ENCODE measurements at places on chromosomes 12 and 14. TPM values are rescaled to one million over a fixed set of nuclear protein-coding genes. Genes with fewer than 3 reads are reported as not detected.

Gene CIROP
- total RNA-seq: 0.10 TPM

- no peak for DNase-seq
Measured at GRCh38 chr12:22282283-22282682, 52.2 kb downstream of the ST8SIA1 start.

Gene GCH1
- total RNA-seq: 3.6 TPM

DNA sequence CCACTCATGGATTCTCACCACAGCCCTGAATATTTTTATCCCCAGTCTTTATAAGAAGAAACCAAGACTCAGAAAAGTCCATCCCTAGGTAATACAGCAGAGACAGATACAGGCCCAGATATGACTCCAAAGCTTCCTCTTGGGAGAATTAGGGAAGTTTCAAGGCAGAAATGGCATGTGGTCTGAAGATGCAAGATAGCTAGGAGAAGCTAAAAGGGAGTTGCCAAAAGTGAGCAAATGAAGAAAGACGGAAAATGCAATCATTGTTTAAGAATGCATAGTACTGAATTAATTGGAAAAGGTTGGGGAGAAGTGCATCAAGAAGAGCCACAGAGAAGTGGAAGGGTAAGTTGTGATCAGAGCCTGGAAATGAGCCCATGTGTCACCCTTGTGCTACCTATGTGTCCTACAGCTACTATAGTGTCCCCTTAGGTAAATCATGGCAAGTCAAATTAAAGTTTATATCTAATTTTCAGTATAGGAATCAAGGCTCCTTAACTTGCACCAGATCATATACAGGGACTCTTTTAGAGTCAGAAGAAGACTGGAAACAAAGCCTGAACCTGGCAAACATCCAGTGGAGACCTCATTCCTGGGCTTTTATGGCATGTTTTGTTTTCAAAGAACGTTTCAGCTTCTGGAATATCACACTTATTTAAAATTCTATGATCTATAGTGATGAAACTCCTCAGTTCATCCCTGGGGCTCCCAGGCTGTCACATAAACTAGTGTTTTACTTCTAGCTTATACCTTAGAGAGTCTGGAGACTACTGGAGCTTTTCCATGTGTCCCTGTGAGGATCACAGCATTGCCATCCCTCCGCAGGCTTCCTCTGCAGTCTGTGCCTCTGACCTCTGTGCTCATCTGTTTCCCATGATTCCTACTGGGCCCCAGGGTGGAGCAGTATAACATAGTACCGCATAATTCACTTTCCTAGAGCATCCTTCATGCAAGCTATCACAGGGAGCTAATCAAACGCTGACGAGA lies 189.0 kb upstream of the CDKN3 start:
- no peak for DNase-seq

Gene TMEM132D
- total RNA-seq: 13.4 TPM

Gene PWP1
- total RNA-seq: 49.2 TPM

Gene BCL2L2
- total RNA-seq: 27.7 TPM

- no peak for DNase-seq
Measured at GRCh38 chr14:55799508-55800095, 219.6 kb downstream of the KTN1 start.

- DNase-seq: no peak
Measured at GRCh38 chr14:70700955-70701585, 59.4 kb downstream of the TTC9 start.

- DNase-seq: no peak
Measured at GRCh38 chr12:75996861-75997447, 34.6 kb downstream of the PHLDA1 start.

DNA sequence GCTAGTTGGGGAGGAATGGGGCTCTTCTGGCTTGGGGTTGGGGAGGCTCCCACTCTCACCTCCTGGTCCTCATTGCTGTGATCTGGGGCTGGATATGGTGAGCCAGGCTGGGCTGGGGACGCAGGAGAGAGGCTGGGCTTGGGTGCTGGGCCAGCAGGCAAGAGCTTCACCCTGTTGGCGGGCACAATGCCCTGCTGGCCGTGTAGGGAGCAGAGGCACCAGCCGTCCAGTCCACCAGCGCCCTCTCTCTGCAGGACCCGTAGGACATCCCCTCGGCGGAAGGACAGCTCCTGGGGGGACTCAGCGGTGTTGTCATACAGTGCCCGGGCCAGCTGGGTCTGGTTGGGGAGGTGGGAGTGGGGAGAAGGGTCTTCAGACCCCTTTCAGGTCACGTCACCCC lies 4.5 kb downstream of the EFS start:
- DNase-seq: no peak

Gene ANAPC5
- 186 TPM for total RNA-seq

Gene RDH16
- 0.30 TPM for total RNA-seq

- no peak for DNase-seq
Measured at GRCh38 chr14:19729763-19730162, 13.6 kb upstream of the OR4Q3 start.

DNA sequence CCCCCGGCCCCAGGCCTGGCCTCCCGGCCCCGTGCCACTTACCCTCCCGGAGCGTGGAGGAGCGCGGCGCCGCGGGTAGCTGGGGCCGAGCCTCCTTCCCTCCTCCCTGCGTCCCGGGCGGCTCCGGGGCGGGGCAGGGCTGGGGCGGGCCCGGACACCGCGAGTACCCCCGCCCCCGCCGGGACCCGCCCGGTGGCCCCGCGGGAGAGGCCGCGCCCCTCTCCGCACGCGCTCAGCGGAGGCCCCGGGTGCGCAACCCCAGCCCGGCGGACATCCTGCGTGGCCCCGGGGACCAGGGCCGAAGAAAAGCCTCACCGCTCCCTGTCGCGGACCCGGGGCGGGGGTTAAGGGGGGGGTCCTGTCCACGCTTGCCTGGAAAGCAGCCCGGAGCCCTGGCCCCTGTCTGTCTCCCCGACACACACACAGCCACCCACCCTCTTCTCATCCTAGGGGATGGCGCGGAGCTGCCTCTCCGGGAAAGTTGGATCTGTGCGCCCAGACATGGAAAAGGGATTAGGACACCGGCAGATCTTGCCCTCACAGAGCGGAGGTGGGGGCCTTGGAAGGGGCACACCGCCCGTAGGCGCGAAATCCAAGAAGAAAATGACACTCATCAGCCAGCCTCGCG lies at the start of gene SYNE3:
Gene SYNE3 (minus strand): TSS at position 97 of the 628 bp plus-strand sequence. CDS start 40,829 bp downstream, outside the sequence.
- DNase-seq: no peak

DNA sequence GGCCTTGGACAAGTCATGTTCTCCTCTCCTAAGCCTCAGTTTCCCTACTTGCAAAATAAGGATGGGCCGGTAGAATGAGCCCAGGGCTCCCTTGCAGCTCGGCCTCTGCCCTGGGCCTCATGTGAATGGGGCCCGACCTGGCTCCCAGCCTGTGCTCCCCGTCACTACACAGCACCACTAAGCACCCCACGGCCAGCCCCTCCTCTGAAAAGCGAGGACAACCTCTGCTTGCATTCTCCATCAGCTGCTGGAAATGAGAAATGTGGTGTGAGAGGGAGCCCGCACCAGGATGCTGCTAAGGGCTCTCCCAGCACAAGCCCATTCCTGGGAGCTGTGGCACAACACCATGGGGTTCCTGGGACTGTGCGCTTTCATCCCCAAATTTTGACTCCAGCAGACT lies 10.2 kb downstream of the SLC25A47 start:
- DNase-seq: no peak

DNA sequence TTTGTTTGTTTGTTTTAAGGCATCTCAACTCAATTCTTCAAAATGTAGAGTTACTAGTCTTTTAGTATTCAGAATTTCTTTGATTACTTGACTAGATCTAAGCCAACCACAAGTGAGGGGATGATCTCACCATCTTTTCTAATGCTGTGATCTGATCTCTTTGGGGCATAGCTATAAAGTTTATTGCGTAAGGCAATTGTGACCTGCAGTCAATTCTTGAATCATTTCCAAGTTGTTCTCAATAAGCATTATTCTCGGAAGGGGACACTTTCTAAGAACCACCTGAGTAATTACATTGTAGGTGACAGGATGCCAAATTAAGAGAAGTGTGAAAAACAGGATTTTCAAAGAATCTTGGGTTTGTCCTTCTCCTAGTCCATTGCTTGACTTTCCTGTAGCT lies 13.1 kb downstream of the DACT1 start:
- DNase-seq: no peak

- DNase-seq: no peak
Measured at GRCh38 chr14:24369463-24369862, 1.5 kb downstream of the NFATC4 start.

DNA sequence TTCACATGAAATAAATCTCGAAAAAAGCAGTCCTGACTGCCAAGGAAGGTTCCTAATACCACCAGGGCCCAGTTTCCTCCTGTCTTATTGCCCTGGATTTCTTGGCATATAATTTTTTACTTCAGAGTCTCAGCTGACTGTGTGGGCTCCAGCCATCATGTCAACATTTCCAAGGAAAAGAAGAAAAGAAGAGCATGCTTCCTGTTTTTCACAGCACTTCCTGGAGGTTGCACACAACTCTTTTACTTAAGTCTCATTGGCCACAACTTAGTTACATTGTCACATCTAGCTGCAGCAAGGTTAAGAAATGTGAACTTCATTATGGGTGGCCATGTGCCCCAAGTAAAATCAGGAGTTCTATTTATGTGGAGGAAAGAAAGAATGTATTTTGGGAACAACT lies 24.3 kb downstream of the DACT1 start:
- no peak for DNase-seq

DNA sequence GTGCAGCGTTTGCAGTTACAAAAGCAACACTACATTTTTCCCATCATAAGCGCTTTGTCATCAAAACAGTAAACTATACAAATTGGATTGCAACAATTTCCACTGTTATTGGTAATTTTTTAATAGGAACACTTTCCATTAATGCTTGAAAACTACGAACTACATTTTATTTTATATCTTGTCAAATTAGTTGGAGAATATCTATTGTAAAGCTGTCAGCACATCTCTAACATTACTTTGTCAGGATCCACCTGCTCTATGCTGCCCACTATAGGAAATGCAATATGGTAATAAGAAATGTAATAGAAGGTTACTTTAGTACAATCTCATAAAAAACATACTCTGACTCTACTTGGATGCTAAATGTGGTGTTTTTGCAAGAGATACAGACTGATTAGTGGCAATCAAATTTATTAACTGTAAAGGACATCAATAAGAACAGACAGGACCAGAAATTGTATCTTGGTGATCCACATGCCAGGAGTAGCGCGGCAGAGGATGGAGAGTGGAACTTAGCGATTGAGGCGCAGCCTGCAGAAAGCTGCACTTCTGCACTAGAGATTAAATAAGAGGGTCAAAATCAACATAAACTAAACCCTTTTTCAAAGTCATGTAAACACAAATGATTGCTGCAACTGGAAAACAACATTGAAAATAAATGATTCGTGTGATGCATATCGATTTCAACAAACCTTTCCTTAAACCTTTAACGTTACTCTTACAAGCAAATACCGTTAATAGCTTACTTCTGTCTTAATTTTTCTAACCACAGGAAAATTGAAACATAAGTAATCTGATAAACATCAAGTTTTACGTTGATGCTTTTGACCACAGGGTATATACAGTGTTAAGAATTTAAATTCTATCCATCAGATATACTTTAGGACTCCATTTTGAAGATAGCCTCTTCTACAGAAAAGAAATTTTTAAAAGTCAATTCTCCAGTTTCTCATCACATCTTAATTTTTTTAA lies 3.6 kb upstream of the ARID2 start:
- peak; percentile 90 for DNase-seq

DNA sequence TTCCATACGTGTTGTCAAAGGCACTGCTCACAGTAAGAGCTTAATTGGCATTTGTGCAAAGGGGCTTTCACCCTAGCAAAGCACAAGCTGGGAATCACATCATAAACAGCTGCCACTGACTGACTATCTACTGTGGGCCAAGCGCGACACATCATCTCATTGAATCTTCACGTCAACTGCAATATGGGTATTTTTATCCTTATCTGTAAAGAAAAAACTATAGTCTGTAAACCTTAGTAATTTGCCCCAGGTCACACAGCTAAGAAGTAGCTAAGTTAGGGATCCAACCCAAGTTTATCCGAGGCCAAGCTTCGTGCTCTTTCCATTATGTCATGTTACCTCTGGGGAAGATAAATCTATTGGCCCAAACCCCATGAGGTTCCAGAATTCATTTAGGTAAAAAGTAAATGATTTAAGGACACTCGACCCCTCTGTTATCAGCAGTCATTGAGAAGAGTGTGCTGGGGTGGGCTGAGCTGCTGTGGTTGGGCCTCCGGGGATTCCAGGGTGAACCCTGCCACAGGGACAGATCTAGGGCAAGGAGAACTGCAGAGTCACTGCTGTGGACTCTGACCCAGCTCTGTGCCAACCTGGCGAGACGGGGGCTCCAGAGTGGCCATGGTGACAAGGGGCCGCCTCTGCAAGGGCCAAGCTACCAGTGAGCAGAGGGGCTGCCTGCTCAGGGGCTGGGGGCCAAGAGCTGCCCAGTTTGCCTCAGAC lies 27.6 kb downstream of the NCKAP5L start:
- DNase-seq: no peak

Gene KRT71
- 0.06 TPM for total RNA-seq

- peak; percentile 30 for DNase-seq
Measured at GRCh38 chr12:9049520-9050133, 60.3 kb downstream of the KLRG1 start.

DNA sequence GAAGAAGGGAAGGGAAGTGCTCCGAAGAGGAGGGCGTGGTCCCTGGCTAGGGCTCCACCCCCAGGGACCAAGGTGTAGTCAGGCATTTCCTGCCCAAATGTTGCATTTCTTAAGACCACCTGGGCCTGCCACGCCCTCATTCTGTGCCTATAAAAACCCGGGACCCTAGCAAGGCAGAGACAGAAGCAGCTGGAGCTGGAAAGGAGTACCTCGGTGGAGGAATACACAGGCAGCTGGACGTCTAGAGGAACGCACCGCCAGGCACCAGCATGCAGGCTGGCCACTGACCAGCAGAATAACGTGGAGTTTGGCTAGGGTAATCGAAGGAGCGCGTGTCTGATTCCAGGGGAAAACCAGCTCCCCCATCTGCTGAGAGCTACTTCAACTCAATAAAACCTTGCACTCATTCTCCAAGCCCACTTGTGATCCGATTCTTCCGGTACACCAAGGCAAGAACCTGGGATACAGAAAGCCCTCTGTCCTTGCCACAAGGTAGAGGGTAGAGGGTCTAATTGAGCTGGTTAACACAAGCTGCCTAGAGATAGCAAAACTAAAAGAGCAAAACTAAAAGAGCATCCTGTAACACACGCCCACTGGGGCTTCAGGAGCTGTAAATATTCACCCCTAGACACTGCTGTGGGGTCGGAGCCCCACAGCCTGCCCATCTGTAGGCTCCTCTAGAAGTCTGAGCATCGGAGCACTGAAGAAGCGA lies 21.0 kb downstream of the CFL2 start:
- DNase-seq: no peak

DNA sequence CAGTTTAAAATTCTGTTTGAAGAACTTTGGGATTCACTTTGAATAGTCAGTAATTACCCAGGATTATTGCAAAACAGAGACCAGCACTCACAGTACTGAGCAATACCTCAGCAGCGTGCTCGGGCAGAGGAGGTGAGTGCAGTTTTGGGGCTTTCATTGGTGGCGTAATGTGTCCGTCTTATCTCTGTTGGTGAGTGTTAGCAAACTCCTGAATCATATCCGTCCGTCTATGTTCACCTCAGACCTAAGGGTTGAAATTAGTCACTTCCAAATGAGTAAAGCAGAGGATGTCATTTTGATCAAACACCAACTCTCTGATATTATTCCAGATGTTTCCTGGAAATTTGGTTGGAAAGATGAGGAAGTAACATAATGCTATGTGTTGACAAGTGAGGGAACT lies 82.8 kb downstream of the BORCS5 start:
- no peak for DNase-seq

- DNase-seq: no peak
Measured at GRCh38 chr12:41556176-41556575, 368.1 kb downstream of the PDZRN4 start.

- DNase-seq: peak; percentile 99
Measured at GRCh38 chr14:95534299-95535225, at the start of gene GLRX5. Gene GLRX5 (plus strand): TSS chr14:95535050. CDS start chr14:95535090, 40 bp downstream.

Measured in spinal cord (tissue), 10 donors.